ENCODE measurements at places on chromosomes 7 and 10. TPM values are rescaled to one million over a fixed set of nuclear protein-coding genes. Genes with fewer than 3 reads are reported as not detected.

Gene RARRES2
- 39.3 TPM for polyA plus RNA-seq

Gene LIPK
- polyA plus RNA-seq = 1.2 TPM

Gene PIK3CG
- 0.22 TPM for polyA plus RNA-seq

Gene PRLHR
- 0.01 TPM for polyA plus RNA-seq

Gene LDB3
- polyA plus RNA-seq = 2.4 TPM

Gene C1QL3
- not detected for polyA plus RNA-seq

Gene GJC3
- polyA plus RNA-seq = not detected

Gene NPTX2
- polyA plus RNA-seq = 1.6 TPM

Gene PLEKHS1
- polyA plus RNA-seq = 0.08 TPM

Gene PRSS2
- polyA plus RNA-seq = 3.3 TPM

Gene OR2A12
- polyA plus RNA-seq = not detected

Gene CYP26A1
- not detected for polyA plus RNA-seq

Gene MRLN
- not detected for polyA plus RNA-seq

Gene LFNG
- polyA plus RNA-seq = 12.0 TPM

Gene AGMO
- polyA plus RNA-seq = 0.02 TPM

Gene SLC39A12
- 0.01 TPM for polyA plus RNA-seq

Gene ARPC1A
- polyA plus RNA-seq = 150 TPM

Gene CTAGE4
- polyA plus RNA-seq = 3.2 TPM

Gene SFRP4
- 0.15 TPM for polyA plus RNA-seq

Gene PSD
- polyA plus RNA-seq = 1.1 TPM

Gene SPDYE5
- not detected for polyA plus RNA-seq

Gene GPR26
- not detected for polyA plus RNA-seq

Gene AGR3
- polyA plus RNA-seq = 0.07 TPM

Gene CHST15
- 3.7 TPM for polyA plus RNA-seq

Gene CPVL
- polyA plus RNA-seq = 4.6 TPM

Gene PITX3
- polyA plus RNA-seq = not detected

Gene PDZD8
- 6.8 TPM for polyA plus RNA-seq

Gene TET1
- 0.05 TPM for polyA plus RNA-seq

Gene PNLIPRP3
- 7.9 TPM for polyA plus RNA-seq

Gene ERV3-1
- 10.9 TPM for polyA plus RNA-seq

Measured in esophagus (tissue), 2 donors.